Left kidney (tissue), 8 donors: ENCODE measurements at places on chromosomes 3 and 15. TPM values are rescaled to one million over a fixed set of nuclear protein-coding genes. Genes with fewer than 3 reads are reported as not detected.

The NEK4 gene
- 31.5 TPM for polyA plus RNA-seq

The BRPF1 gene
- 17.9 TPM for polyA plus RNA-seq

The ANKDD1A gene
- polyA plus RNA-seq = 8.8 TPM

The ADGRG7 gene
- polyA plus RNA-seq = not detected

The PLA2G4F gene
- 25.0 TPM for polyA plus RNA-seq

DNA sequence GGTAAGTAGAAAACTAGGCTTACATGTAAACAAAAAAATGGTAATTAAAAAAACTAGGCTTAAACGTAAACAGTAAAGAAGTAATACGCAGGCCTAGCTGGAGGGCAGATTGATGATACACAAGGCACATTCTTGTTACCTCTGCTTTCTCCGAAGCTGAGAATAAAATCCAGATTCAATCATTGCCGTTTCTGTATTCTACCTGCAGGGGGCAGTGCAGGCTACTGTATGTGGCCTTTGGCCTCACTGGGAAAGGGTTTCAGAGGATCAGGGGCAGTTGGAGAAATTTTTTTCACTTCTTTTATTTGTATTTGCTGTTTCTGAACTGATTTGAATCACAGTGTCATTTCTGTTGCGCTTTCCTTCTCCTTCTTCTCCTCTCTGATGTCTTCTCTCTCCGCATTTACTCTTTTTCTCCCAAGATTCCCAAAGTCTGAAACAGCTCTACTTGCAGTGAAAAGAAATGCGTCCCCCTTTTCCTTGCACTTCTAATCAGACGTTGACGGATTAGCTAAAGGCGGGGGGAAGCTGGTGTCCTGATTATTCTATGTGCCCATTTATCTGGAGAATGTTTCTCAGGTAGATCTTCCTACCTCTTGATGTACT, 67.1 kb upstream of the MCTP2 start:
- DNase-seq = peak; percentile 77

DNA sequence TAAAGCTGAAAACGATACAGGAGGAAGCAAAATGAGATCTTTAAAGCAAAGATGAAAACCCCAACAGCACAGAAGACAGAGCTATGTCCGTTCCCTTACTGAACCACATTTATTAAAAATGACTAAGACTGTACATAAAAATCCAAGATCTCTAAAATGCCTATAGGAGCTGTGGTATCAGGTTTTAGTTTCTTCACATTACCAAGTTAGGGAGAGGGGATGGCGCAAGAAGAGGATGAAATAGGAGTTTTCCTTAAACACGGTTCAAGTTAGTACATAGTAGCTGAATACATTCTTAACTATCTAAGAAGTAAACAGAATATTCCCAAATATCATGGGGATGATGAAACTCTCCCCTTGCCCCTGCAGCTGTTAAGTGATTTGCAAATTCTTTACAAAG, 6.3 kb downstream of the EOMES start:
- no peak for DNase-seq

DNA sequence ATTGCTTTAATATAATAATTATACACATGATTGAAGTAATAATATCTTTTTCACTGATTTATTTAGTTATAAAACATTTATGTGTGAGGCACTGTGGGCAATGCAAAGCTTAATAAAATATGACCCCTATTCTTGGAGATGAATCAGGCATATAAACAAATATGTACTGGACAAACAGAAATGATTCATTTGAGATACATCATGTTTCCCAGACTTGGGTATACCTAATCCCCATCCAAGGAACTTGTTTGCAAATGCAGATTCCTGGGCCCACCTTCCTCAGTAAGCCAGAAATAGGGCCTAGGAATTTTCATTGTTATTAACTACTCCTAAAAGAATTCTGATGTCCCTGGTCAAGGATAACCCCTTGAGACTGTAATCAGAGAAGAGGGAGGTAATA, 184.2 kb downstream of the CHL1 start:
- no peak for DNase-seq

GRCh38 chr15:49467746-49468480, 44.9 kb downstream of the FGF7 start:
- DNase-seq = no peak

DNA sequence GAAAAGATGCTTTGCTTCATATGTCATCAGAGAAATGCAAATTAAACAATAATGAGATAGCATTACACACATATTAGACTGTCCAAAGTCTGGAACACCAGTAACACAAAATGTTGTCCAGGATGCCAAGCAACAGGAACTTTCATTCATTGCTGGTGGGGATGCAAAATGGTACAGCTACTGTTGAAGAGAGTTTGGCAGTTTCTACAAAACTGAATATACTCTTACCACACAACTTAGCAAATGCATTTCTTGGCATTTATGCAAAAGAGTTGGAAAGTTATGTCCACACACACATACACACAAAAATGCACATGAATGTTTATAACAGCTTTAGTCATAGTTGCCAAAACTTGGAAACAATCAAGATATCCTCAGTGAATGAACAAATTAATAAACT, 195.2 kb upstream of the MME start:
- DNase-seq = no peak

DNA sequence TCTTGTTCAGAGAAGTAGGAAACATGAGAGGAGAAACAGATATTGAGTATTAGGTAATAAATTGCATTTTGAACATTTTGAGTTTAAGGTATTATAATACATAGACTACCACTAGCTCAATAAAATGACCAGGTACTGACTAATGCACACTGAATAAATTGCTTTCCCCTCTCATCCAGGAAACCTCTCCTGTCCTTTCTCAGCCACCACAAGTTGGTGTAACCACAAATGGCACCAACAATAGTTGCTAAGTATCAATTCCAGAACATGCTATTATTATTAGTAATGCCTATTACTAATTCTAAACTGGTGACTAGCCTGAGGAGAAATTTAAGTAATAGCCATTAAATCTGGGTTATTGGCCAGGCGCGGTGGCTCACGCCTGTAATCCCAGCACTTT, 47.3 kb upstream of the XRN1 start:
- DNase-seq = no peak

DNA sequence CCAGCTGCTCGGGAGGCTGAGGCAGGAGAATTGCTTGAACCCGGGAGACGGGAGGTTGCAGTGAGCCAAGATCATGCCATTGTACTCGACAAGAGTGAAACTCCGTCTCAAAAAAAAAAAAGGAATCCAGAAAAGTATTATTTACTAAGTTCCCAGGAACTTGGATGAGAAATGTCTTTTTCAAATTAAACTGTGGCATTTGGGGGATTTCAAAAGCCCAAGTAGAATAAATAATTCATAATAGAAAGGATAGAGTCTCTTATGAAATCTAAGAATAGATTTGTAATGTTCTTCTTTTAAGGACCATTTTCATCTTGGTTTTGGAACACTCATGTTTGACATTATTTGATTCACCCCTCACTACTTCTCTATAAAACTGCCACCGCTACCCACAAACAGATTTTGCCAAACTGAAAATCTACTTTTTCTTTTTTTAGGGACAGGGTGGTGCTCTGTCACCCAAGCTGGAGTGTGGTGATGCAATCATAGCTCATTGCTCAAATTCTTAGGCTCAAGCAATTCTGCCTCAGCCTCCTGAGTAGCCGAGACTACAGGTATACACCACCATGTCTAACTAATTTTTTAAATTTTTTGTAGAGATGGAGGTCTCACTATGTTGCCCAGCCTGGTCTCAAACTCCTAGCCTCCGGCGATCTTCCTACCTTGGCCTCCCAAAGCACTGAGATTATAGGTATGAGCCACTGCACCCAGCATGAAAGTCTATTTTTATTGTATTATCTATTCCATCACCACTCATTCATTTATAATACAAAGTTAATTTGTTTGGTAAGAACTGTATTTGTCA, 99.3 kb downstream of the SENP2 start:
- no peak for DNase-seq

DNA sequence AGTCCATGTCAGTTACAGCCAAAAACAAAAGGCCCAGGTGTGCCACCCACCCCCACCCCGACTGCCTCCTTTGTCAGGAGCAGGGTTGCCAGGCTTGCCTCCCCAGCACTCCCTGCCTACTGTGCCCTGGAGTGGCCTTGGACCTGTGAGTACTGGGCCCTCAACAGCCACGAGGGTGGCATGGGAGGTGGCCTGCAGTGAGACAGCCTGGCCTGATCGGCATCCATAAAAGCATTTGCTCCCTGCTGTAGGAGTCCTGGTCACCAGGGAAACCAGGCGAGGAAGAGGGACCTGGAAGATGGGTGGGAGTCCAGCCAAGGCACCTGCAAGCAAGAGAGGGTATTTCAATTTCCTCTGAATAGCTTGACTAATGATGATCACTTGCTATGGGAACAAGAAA, 56.4 kb upstream of the KCNMB2 start:
- no peak for DNase-seq

DNA sequence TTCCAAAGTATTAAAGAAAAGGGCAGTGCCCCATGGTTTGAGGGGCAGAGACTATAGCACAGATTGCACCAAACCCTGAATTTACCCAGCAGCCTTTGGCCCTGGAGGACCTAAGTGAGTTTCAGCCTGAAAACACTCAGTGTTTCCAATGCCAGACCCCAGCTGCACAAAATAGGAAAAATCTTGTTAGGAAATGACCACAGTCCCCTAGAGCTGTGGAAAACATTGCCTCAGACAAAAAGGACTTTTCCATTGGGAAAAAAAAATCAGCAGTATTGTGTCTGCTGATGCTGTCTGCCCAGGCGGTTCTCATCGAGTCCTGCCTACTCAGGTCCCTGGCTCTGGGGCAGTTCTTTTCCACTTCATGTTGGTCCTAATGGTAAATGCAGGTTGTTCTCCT, 121.7 kb upstream of the DLG1 start:
- DNase-seq = no peak

DNA sequence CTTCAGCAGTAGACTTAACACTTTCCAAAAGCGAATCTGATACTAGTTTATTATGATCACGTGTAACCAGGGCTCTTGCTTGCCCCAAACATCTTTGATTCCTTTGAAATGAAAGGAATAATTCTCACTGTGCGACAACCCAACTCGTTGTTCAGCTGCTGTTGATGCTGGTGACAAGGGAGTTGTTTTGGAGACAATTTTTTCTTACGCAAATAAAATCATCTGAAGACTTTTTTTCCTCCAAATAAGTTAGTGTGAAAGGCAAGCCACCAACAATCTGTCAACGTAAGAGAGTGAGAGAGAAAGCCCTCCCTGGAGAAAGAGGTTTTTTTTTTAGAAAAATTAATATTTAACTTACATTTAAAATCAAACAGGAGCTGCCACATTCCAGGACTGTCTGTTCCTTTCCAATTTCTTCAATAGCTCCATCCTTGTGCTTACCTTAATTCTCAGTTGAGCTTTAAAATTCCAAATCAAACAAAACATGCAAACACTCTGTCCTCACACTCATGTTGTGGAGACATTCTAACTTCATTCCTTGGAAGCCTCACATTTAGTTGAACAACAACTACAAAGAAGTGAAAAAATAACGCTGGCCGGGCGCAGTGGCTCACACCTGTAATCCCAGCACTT, 4.9 kb upstream of the P3H2 start:
- no peak for DNase-seq

DNA sequence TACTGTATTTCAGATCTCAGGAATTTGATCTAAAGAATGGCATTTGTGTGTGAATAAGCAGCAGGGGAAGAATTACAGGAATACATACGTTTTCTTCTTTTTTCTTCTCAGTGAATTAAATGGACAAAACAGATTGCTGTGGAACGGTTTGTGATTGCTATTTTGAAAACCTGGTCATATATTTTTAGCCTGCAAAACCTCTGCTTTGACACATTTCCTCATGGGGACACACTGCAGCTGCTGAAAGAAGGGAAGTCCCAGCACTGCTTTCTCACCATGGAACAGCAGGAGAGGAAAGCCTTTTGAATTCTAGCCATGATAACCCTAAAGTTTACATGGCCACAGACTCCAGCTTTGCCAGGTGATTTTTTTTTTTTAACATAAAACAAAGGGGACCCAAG, 315.0 kb downstream of the OXSM start:
- peak; percentile 65 for DNase-seq

- DNase-seq = no peak
Observed at GRCh38 chr3:27730774-27731659, 8.9 kb upstream of the EOMES start.

GRCh38 chr3:4656059-4656458, 162.9 kb downstream of the ITPR1 start:
- DNase-seq = peak; percentile 70

- DNase-seq = no peak
Observed at GRCh38 chr3:109109574-109109973, 8.4 kb downstream of the MORC1 start.
